Left kidney (tissue), 8 donors: ENCODE measurements at places on chromosomes 5 and 9. TPM values are rescaled to one million over a fixed set of nuclear protein-coding genes. Genes with fewer than 3 reads are reported as not detected.

- DNase-seq: no peak
These were observed at the start of gene NIM1K for GRCh38 chr5:43191740-43192557. NIM1K (plus strand) TSS chr5:43192225; CDS start chr5:43245776, 53,551 bp downstream.

DNA sequence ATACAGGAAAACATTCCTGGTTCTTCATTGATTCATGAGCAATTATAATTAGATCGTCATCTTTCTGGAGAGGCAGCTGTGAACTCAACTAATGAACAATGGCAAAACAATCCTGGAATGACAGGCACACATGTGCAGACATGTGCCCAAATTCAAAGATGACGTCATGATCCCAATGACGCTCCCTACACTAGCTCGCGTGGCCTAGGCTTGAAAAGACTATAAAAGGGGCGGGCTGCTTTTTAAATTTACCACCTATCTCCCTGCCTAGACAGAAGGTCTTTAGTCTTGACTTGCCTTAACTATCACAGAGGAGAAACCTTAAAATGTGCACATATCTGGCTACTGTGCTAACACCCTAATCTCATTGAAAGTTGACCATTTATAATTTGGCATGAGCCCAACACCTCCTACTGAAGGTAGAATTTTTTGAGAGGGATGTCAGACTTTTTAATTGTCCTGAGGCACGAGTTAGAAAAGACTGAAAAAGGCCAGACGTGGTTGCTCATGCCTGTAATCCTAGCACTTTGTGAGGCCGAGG lies 88.2 kb downstream of the PRRT1B start:
- DNase-seq: no peak

- peak; percentile 66 for DNase-seq
These were observed at the start of gene FAM163B for GRCh38 chr9:133609311-133610098. FAM163B (minus strand) TSS chr9:133609389; CDS start chr9:133580223, 29,166 bp downstream.

DNA sequence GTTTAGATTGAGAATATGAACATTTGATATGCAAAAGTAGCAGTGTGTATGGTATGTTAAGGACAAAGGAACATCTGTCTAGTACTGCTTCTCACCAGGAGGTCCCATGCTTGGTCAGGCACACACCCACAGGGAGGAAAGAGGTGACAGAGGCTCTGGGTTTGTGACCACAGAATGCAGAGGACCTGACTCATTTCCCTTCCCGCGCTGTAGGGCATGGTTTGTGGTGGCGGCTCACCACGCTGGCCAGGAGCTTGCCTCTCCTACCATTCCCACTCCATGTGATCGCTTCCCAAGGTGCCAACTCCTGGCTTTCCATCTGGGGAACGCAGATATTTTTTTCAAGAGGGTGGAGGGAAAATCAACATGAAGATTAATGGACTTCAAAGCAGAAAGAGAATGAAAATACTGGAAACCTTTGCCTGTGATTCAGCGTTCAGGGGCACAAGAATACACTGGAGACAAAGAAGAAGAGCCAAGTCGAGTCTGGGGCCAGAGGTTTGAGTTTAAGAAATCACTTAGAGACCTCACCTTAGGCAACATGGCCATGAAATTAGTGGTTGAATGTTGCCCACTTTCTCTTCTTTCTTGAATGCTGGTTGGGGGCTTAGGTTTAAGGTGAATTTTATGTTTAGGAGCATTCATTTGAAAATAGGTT lies 477.8 kb downstream of the CCDC171 start:
- DNase-seq: no peak

DNA sequence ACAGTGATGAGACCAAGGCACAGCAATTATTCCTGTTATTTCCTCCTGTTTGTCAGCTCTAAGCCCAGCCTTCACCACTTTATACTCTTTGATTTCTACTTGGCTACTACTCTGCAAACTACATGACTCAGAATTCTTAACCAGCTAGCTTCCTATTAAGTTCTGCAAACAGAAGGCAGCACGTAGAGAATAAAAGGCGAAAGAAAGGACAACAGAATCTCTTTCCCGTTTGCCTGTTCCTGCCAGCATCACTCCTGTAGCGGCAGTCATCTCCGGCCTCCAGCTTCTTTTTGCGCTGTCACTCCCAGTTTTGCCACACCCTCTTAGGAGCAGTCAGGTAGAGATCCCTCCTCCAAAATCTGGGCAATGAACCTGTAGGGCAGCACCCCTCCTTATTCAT lies 29.9 kb downstream of the DPYSL3 start:
- no peak for DNase-seq

The SLC25A48 gene
- polyA plus RNA-seq: 4.1 TPM
